ENCODE measurements at places on chromosomes 13 and 19.

GRCh38 chr19:18794029-18794313 is 2.9 kb upstream of the COMP start:
- no peak for DNase-seq

GRCh38 chr13:36858290-36858689 is 39.3 kb downstream of the RFXAP start:
- DNase-seq: no peak

- no peak for DNase-seq
Measured at GRCh38 chr13:110779022-110779421, 65.5 kb downstream of the ING1 start.

GRCh38 chr19:18304208-18304457 is 18.7 kb downstream of the LSM4 start:
- DNase-seq: no peak

DNA sequence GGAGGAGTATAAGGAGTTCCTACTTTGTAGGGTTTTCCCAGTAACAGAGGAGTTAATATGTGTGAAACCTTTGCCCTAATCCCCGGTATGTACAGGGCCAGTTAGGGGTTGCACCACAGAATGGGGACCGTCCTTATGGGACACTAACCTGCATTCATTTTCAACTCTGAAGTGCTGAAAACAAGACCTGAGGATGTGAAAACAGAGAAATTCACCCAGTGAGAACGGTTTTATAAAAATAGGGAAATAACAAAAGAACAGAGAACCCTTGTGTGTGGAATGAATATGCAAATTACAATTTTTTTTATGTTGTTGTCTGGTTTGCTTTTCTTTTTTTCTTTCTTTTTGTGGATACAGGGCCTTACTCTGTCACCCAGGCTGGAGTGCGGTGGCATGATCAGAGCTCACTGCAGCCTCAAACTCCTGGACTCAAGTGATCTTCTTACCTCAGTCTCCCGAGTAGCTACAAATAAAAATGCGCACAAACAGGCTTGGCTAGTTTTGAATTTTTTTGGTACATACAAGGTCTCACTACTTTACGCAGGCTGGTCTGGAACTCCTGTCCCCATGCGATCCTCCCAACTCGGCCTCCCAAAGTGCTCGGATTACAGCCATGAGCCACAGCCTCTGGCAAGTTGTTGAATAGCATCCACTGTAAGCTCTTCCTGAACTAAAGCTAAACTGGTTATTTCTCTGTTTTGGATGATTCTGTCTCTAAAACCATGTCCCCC is 10.6 kb downstream of the CLC start:
- no peak for DNase-seq

GRCh38 chr13:112791663-112792440 is 102.0 kb downstream of the ATP11A start:
- DNase-seq: no peak

DNA sequence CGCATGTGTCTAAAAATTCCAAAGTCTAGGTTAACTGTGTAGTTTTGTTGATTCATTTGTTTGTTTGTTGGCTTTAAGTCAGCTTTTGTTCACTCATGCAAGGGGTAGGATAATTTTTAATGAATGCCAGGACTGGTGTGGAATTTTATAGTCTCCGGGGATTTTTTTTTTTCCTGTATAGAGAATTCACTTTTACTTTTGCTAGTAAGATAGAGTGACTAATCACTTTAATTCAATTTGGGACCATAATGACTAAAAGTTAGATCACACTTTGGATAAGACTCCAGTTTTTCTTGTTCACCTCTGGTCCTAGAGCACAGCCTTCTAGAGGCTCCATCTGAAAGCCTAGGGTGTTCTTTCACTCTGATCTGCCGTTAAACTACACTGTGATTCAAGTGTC is 1690.0 kb downstream of the PCDH9 start:
- no peak for DNase-seq

DNA sequence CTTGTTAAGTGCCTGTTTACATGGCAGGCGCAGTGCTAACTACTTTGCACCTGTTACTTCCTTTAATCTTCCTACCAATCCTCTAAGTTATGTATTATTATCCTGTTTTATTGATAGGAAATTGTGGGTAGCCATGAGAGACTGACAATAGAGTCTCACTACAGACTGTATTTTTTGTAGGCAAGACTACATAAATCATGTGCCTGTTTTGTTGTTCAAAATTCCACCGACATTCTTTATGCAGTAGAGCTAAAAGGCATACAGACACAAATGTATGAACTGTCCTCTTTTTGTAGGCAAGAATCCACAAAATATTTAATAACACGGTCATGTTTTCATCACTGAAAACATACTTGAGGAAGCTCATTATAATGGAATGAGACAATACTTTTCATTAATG is 205.5 kb downstream of the NALCN start:
- DNase-seq: no peak

DNA sequence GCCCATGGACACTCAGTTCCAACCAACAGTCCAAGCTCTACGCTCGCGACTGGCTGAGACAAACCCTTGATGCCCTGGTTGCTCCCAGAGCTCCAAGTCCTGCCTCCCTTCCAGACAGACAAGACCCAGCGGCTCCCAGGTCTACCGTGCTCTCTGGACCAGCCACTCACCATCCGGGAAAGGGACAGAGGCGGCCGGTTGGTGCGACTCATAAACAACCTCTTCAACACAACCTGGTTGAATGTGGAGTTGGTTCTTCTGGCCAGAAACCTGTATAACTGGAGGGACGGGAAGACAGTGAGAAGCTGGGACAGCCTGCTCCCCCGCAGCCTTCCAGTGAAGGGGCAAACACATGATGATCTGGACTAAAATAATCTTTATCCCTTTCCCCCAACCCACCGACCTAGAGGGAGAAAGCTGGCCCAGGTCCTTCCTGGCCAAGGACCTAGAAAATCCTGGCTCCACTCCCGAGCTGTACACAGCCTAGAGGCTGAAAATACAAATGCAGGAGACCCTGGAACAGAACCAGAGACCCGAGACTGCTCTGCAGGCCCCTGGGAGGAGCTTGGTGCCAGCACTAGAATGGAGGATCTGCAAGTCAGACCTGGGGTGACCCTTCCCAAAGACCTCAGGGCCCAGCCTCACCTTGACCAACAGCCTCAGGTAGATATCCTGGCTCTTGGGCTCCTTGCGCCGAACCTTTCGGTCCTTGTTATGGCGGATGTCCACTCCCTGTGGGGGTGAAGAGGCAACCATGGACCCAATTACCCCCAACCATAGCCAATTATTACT is 1.6 kb downstream of the RPL18 start:
- no peak for DNase-seq

DNA sequence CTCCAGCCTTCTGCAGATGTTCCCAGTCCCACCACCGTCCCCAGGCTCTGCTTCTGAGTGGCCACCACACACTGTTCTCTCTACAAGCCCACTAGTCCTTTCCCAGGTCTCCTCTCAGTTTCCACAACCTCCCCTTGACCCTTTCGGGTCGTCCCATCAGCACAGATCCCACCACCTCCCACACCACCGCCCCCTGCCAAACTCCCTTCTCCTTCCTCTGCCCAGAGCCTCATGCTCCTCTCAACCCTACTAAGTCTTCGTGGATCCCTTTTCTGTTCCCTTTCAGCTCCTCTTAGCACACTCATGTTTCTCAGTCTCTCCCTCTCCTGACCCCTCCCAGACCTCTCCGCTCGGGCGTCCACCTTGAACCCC is 1.9 kb downstream of the NAPA start:
- DNase-seq: no peak

DNA sequence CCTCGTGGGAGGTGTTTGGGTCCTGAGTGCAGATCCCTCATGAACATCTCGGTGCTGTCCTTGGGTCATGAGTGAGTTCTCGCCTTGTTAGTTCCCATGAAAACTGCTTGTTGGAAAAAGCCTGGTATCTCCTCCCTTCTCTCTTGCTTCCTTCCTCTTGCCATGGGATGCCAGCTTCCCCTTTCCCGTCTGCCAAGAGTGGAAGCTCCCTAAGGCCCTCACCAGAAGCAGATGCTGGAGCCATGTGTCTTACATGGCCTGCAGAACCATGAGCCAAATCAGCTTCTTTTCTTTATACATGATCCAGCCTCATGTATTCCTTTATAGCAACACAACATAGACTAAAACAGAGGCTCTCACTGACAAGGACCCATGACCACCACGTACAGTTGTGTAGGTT is 8.2 kb downstream of the ADGRE2 start:
- no peak for DNase-seq

DNA sequence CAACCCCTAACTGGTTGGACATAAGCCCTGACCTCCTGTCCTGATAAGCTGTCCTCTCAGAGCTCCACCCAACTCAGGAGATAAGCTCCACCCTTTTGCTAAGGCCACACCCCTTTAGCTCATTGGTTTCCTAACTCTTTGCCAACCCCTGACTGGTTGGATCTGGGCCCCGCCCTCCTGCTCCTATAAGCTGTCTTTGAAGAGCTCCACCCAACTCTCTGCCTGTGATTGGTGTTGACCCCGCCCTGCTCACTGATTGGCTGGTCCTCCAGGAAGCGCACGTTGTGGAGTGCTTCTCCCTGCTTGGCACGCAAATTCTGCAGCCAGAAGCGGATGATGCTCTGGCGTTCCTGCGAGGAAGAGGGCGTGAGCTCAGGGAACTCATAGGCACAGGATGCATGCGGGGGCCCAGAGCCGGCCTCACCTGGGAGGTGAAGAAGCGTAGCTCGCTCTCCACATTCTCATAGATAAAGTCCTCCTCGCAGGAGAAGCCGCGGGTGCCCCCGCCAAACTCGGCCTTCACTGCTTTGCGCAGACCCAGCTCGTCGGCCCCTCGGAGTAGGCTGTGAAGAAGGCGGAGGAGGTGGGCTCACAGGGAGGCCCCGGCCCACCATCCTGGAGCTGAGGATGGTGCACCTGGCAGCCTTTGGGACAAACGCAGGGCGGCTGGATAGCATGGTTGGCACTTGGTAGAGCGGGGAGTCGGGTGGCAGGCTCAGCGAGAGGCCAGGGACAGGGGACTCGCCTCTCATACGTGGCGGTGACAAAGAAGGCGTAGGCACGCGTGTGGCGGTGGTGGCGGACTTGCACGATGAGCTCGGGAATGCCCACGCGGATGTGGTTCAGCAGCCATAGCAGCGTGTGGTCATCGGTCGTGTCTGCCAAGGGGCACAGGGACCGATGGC is 1.7 kb downstream of the ANO8 start:
- no peak for DNase-seq

GRCh38 chr13:62185631-62186255 is 770.1 kb upstream of the PCDH20 start:
- DNase-seq: no peak

- no peak for DNase-seq
Measured at GRCh38 chr19:21047716-21048115, 27.3 kb downstream of the ZNF430 start.

- DNase-seq: no peak
Measured at GRCh38 chr19:38691938-38692457, 44.5 kb downstream of the ACTN4 start.

DNA sequence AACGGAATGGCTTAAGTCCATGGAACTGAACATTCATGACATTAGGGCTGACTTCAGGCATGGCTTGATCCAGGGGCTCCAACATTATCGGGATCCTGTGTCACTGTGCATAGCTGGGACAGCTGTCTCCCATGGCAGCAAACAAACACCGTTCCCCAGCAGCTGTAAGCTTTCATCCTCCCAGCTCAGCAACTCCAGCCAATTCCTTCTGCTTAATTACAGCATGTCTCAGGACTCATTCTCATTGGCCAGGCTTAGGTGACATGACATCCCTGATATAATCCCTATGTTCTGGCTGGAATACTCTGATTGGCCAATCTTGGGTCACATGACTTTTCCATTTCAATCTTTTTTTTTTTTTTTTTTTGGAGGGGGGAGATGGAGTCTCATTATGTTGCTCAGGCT is 10.9 kb upstream of the TLE5 start:
- DNase-seq: no peak

GRCh38 chr13:114031631-114032030 is 57.8 kb upstream of the C13orf46 start:
- no peak for DNase-seq

DNA sequence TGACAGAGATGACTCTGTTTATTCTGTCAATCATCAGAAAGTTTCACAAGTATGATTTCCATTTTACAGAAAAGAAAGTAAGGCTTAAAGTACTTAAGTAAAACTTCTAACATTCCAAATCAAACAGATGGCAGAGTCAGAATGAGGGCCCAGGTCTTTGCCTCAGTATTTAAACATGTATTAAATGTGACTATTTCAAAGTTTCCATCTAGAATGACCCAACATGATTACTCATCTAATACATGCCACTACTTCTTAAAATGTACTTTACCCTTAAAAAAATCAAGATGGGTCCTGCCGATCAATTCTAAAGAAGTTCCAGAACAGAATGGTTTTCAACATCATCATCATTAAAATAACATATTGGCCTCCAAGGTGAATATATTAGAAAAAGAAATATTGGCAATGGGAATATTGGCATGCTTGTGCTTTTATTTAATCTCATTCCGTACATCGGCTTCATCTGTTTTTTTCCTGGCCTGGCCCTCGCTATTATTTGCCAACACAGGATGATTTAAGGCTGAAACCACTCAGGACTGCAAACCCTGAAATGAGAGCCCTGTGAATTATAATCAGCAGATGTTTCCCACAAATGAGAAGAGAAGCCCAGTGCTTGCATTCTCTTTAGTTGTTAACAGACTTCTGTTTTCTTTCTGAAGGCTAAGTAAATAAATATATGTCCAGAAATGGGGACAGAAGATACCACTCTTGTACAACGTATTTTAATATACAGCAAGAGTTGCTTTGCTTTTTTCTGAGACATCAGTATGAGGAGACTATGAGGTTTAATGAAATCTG is 340.0 kb downstream of the DNAJC15 start:
- no peak for DNase-seq

GRCh38 chr19:28426110-28426729 is 786.7 kb downstream of the UQCRFS1 start:
- DNase-seq: no peak

GRCh38 chr19:28514166-28514565 is 698.8 kb downstream of the UQCRFS1 start:
- no peak for DNase-seq

DNA sequence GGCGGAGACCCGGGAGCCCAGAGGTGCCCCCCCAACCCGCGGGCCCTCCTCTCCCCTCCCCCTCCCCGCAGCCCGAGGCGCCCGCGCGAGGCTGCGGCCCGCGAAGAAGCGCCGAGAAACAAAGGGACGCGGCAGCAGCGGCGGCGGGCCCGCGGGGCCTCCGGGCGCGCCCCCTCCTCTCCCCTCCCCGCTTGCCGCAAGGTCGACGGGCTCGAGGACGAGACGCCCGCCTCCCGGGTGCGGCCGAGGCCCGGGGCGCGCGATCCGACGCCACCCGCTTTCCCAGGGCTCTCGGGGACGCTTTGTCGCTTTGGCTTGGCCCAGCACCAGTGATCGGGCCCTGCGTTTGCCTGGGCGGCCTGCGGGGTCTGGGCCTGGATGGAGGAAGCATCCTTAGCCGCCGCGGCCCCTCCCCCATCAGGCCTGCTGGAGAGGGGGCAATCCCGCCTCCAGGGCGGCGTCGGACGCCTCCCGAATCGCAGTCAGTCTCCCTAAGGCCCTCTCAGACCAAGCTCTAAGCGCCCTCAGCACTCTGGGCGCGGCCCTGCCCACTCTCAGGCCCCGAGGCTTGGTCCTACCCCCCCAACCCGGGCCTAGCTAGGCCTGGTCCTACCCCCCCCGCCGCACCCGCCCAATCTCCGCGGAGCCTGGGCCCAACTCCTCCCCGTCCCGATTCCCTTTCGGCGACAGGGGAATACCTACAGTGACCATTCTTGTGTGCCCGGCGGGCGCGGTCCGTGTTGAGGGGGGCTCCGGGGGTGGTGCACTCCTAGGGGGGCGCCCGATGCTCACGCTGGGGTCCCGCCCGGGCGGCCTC is 740 bp downstream of the ELAVL3 start:
- DNase-seq: no peak

- no peak for DNase-seq
Measured at GRCh38 chr19:19381007-19381926, 24.2 kb upstream of the GATAD2A start.

Measured in stimulated activated CD4-positive, alpha-beta T cell treated with anti-CD3 and anti-CD28 coated beads, TNF-alpha, amount 100 ng/mL, for 1 hour (primary cell).